Amniotic stem cell (primary cell): ENCODE measurements at places on chromosomes 2 and 18.

- DNase-seq = no peak
These were observed 195.4 kb upstream of the RMP24 start for GRCh38 chr18:35777039-35777438.

DNA sequence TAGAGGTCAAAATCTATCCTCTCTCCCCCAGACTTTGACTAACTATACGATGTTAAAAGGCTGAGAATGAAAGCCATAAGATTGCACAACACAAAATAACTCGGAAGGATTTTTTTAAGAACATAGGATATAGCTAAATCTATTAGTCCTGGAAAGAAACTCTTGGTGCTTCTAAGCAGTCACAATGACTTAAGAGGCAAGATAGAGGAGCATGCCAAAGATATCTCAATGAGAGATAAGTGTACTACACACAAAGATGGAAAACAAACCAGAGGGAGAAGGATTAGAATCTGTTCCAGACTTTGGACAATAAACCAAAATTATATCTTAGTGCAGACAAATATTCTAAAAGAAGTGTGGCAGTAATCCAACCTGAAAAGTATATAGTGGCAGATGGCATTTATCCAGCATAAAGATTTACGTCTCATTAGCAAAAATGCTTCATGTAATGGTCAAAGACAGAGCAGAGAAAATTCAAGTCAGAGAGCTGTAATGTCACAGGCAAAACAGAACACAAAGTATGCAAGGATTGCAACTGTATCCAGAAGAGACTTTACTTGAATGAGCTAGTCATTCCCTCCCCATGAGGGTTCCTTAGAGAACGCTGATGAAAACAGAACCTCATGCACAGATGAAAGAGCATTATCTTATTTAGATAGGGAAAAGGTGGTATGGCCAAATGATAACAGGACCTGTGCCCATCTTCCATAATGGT lies 28.8 kb upstream of the EVA1A start:
- no peak for DNase-seq

DNA sequence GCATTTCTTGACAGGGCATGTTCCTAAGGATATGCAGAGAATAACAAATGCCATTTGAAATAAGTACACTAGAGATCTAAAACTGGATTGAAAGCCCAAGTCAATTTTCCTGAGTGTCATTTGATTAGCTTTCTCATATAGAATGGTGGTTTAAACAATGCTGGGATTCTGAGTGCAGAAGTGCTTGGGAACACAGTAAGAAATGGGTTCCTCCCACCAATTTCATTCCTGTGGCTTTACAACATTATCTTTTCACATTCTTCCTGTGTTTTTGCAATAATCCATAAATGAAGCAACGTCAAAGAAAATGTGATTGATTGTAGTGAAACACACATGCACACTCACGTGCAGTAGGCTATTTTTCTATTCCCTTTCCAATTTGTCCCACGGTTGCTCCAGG lies 1858.4 kb upstream of the PIK3C3 start:
- DNase-seq = no peak

GRCh38 chr2:226184540-226184939 lies 615.1 kb downstream of the IRS1 start:
- no peak for DNase-seq

DNA sequence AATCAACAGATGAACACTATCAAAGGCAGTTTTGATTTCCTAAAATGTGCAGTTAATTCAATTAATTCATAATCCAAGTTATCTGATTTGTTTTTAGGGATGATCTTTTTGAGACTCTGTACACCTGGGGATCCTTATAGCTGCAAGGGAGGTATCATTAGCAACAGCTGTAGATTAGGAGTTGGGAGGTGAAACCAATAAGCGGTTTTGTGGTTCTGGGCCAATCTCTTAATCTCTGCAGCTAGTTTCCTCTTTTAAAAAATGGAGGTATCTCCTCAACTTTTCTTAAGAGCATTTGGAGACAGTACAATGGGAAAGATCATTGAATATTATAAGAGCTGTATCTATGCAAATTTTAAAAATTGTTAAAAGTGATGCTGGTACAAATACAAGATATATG lies 126.0 kb downstream of the MC4R start:
- DNase-seq = no peak

DNA sequence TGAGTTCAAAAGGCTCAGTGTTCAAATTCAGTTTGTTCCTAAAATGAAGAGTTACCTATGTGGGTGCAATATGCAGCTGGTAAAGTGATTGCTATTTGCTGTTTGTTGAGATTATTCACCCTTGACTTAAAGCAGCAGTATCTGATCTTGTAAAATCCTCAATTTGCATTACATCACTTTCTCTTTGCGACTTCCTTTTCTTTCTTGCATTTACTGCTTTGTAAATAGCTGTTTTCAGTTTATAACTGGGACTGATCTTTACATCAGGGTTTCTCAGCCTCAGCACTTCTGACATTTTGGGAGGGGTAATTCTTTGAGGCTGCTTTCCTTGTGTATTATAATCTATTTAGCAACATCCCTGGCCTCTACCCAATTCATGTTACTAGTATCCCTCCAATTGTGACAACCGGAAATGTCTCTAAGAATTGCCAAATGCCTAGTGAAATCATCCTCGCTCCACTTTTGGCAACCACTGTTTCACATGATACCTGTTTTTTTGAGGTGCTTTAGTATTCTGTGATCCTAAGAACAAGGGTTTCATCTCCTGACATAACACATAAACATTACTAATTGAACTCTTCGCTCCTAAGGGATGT lies 12.1 kb upstream of the ERCC3 start:
- DNase-seq = no peak

DNA sequence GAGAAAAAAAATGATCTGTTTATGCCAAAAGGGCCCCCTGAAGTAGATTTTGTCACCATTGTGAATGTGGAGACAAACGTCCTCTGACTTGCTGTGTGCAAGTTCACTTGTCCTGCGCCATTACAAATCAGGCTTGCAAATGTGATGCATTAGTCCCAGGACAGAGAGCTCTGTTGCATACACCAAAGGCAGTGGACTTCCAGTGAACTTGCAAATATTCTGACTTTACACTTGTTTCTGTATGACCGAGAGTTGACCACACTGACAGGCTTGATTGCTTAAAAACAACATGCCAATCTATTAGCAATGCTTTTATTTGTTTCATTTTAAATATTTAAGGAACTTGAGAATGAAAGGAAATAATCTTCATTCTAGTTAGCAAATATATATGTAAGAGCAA lies 293.2 kb downstream of the PLCL1 start:
- no peak for DNase-seq

DNA sequence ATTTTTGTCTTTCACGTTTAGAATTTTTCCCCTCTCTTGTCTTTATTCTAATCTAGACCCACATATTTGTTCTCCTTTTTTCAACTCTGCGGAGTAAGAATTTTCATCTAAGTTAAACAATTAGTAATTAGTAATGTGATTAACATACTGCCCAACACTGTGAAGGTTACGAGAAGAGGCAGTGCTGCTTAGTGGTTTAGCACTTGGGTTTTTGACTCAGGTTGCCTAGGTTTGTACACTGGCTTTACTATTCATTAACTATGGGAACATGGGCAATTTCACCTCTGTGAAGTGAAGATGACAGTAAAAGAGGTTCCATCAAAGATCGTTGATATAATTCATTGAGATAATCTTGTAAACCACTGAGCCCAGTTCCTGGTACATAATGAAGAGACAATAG lies 82.2 kb upstream of the PNPT1 start:
- DNase-seq = no peak

DNA sequence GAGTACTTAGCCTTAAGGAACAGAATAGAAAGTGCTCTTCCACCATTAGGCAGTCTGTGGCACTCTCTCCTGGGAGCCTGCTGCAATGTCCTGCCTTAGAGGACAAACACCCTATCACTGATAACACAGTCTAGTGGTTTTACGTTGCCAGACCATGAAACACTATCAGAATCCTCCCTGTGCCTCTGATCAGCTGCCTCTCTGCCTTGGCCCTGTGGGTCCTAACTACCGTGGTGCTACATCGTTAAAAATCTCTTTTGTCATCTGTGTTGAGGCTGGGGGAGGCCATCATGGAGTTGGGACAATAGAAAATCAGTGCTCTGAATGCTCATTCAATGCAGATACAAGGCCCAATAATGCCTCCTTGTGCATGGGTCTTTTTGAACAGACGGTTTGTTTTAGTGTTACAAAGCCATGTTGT lies 11.9 kb upstream of the APCDD1 start:
- DNase-seq = no peak

DNA sequence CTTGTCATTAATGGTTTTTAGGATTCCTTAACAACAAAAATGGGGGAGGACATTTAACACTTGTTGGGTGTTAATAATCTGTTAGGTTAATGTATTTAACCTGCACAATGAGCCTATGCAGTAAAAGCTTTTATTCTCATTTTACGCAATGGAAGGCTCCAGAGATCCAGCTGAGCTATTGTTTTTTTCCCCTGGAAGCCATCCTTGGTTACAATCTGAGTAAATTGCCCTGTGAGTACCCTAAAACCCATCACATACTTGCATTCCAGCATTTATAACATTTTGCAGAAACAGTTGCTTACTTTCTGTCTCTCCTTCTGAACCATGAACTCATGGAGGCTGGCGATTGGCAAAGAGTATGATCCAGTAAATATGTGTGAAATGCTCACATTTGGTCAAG lies 30.2 kb upstream of the DOCK10 start:
- no peak for DNase-seq

DNA sequence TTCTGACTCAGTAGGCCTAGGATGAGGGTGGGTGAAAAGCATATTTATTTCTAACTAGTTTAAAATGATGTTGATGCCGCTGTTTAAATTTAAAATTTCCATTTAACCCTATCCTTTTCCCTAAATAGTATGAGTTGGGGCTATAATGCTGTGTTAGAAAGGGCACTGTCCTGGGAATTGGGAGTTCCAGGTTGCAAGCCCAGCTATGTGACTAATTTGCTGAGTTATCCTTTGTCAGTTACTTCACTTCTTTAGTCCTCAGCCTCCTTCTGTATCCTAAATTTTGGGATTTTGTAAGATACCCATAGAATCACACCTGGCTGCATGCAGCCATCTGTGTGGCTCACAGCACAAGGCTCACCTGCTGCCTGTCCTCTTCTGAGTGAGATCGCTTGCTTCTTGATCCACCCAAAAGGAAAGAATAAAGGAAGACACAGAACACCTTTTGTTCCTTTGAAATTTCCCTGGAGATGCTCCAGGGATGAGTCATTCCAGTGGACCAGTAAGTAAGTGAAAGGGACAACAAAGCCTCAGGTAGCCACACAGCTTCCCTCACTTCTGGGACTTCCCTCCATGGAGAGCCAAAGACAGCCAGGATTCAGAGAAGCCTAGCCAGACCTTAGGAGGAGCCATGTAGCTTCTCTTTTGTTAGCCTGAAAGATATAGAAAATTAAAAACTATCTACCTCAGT lies 97.2 kb downstream of the DTNA start:
- DNase-seq = no peak

GRCh38 chr2:212327171-212327809 lies 211.3 kb downstream of the ERBB4 start:
- DNase-seq = no peak
